ENCODE measurements at places on chromosomes 16 and 17.

- no peak for DNase-seq
Measured at GRCh38 chr16:30972872-30973271, 12.1 kb upstream of the HSD3B7 start.

- DNase-seq: no peak
Measured at GRCh38 chr16:69451166-69451565, 26.7 kb downstream of the CYB5B start.

- DNase-seq: no peak
Measured at GRCh38 chr16:63188086-63188771, 1152.0 kb upstream of the CDH8 start.

- DNase-seq: no peak
Measured at GRCh38 chr17:75348386-75349012, 57.0 kb downstream of the GRB2 start.

DNA sequence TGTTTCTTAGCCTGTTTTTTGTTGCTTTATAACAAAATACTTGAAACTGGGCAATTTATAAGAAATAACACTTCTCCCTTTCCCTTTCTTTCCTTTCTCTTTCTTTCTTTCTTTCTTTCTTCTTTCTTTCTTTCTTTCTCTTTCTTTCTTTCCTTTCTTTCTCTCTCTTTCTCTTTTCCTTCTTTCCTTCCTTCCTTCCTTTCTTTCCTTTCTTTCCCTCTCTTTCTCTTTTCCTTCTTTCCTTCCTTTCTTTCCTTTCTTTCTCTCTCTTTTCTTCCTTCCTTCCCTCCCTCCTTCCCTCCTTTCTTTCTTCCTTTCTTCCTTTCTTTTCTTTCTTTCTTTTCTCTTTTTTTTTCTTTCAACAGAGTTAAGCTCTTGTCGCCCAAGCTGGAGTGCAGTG is 27.8 kb downstream of the FAM20A start:
- no peak for DNase-seq

GRCh38 chr16:57747091-57747490 is 11.5 kb downstream of the KATNB1 start:
- DNase-seq: peak; percentile 76

DNA sequence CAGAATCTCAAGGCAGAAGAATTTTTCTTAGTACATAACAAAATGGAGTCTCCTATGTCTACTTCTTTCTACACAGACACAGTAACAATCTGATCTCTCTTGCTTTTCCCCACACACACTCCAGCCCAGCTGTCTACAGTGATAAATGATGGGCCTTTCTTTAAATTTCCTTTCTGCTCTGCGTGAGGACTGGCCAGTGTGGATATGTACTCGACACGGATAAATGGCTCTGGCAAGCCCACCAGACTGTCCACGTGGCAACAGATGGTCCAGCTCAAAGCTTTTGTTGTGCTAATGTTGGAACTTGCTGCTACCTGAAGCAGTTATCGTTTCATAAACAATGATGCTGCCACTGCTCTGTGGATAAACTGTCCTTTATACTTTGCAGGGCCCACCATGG is 410.7 kb downstream of the TMEM114 start:
- DNase-seq: no peak

DNA sequence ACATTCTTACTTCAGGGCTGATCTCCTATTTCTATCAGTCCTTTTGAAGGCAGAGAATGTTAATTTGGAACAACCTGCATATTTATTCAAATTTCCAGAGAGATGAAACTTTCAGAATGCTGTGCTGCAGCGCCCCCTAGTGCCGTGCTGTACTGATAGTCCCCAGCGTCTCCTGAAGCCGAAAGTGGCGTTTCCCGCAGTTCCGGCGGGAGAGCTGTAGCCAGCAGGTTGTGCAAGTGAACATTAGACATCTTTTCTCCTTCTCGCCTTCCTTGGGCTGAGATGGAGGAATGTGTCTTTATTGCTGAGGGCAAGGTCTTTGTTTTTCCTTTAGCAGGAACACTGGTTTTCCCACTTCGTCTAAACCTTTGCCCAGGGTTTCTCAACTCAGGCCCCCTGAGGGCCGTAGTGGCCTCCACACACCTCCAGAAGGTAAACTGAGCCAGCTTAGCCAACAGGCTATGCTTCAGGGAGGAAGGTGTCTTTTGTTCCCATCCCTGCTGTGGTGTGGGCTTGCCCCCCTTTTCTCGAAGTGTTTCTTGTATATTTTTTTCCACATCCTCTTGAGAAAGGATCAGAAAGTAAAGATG is 26.4 kb downstream of the USP10 start:
- DNase-seq: peak; percentile 96

DNA sequence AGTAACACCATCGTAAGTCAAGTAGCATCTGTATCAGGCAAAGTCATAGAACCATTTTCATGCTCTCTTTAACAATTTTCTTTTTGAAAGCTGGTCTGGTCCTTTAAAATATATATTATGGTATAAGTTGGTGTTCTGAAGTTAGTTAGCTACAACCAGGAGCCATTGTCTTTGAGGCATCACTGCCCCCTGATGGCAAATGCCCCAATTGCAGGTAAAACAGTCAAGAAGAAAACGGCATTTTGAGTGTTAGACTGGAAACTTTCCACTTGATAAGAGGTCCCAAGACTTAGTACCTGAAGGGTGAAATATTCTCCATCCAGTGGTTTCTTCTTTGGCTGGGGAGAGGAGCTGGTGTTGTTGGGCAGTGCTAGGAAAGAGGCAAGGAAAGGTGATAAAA is 14.1 kb downstream of the TP53 start:
- no peak for DNase-seq

DNA sequence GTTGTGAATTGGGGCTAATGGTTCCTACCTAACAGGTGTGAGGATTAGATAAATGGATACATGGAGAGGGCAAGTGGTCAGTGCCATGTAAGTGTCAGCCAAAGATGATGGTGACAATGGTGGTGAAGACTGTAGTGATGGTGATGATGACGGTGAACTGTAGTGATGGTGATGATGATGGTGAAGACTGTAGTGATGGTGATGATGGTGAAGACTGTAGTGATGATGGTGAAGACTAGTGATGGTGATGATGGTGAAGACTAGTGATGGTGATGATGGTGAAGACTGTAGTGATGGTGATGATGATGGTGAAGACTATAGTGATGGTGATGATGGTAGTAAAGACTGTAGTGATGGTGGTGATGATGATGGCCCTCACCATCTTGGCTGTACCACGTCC is 18.1 kb upstream of the GNG13 start:
- no peak for DNase-seq
